Pulmonary artery endothelial cell (primary cell): ENCODE measurements at places on chromosomes 11 and 22. TPM values are rescaled to one million over a fixed set of nuclear protein-coding genes. Genes with fewer than 3 reads are reported as not detected.

SSTR3 gene
- not detected in 2 replicates for total RNA-seq

CARD18 gene
- not detected in 2 replicates for total RNA-seq

POLD4 gene
- 22.9 and 29.2 TPM in 2 replicates for total RNA-seq

ZDHHC24 gene
- total RNA-seq, result 17.4 and 20.2 TPM in 2 replicates

GAS2 gene
- 0.53 and 0.88 TPM in 2 replicates for total RNA-seq

LGR4 gene
- total RNA-seq, result 4.3 and 9.0 TPM in 2 replicates

MFNG gene
- 119 and 148 TPM in 2 replicates for total RNA-seq

SYT12 gene
- 0.04 TPM in 1 of 2 replicates, not detected in the other for total RNA-seq
